Purkinje cell (primary cell): ENCODE measurements at places on chromosomes 5 and 9. TPM values are rescaled to one million over a fixed set of nuclear protein-coding genes. Genes with fewer than 3 reads are reported as not detected.

BASP1 gene
- polyA plus RNA-seq = 4.6 and 65.7 TPM in 2 replicates

RUSC2 gene
- polyA plus RNA-seq = 2.2 and 3.3 TPM in 2 replicates

PCDHGA5 gene
- polyA plus RNA-seq = 2.2 and 2.5 TPM in 2 replicates

PCDHB9 gene
- polyA plus RNA-seq = 0.21 and 0.81 TPM in 2 replicates

BTNL3 gene
- polyA plus RNA-seq = not detected in 2 replicates

AGGF1 gene
- 30.4 and 32.4 TPM in 2 replicates for polyA plus RNA-seq

TRIM7 gene
- 0.35 TPM in 1 of 2 replicates, not detected in the other for polyA plus RNA-seq

PCDHA5 gene
- 1.5 and 6.3 TPM in 2 replicates for polyA plus RNA-seq

NUTM2F gene
- not detected in 2 replicates for polyA plus RNA-seq

IL4 gene
- polyA plus RNA-seq = 0.71 TPM in 1 of 2 replicates, not detected in the other

WNK2 gene
- 8.7 and 17.7 TPM in 2 replicates for polyA plus RNA-seq
